ENCODE measurements at places on chromosomes 5 and 9.
A peak's percentile ranks its signal among the peaks of the same experiment; 100 is the strongest.

- DNase-seq: no peak
Observed at GRCh38 chr9:34374905-34375552, 1.7 kb downstream of the MYORG start.

DNA sequence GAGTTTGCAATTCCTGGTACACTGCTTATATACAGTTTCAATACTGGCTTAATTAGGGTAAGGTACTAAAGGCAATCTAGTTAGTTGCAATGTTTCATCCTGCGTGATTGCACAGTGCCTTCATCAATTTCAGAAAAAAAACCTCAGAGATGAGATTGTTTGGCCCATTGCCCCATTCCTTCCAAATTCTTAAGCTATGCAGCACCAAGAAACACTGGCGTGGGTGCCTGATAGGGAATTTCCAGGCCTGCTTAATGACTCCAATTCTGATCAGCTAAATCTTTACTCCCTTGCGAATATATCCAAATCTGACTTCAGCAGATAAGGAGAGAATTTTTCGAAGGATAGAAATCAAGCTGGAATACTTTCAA is 35.9 kb upstream of the GAS1 start:
- DNase-seq: no peak

GRCh38 chr5:98772415-98773213 is 849 bp upstream of the RGMB start:
- DNase-seq: peak; percentile 26

GRCh38 chr5:37628876-37629275 is 211.0 kb downstream of the GDNF start:
- DNase-seq: no peak

DNA sequence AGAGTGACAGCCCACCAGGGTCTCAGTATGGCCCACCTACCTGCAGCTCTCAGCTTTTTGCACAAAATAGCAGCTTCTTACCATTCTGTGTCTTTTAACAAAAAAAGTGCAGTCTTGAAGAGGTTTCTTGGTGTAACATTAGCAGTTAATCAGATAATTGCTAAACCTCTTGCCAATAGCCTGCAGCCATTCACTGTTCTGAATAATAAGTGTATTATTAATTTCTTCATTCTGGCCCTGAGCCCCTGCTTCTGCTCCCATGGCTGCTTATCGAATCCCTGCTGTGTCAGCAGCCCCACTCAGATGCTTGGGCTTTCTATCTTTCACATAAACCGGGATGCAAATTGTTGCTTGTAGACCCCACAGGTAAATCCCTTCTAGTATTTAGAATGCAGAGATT is 485.9 kb downstream of the CAAP1 start:
- no peak for DNase-seq

DNA sequence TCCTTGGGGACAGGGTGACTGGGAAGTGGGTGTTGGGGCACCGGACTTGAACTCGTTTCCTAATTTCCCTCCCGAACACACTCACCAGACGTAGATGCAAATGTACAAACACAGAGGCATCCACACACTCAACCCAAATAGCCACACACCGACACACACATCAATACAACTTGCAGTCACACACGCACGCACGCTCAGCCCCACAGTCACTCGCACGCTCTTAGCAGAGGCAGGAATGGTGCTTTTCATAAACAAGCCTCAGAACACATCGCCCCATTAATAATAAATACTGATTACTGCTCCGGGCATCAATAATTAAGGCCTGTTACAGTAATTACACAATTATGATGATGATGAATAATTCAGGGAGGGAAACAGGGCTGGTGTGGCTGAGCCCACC is 5.7 kb downstream of the BARHL1 start:
- DNase-seq: no peak

DNA sequence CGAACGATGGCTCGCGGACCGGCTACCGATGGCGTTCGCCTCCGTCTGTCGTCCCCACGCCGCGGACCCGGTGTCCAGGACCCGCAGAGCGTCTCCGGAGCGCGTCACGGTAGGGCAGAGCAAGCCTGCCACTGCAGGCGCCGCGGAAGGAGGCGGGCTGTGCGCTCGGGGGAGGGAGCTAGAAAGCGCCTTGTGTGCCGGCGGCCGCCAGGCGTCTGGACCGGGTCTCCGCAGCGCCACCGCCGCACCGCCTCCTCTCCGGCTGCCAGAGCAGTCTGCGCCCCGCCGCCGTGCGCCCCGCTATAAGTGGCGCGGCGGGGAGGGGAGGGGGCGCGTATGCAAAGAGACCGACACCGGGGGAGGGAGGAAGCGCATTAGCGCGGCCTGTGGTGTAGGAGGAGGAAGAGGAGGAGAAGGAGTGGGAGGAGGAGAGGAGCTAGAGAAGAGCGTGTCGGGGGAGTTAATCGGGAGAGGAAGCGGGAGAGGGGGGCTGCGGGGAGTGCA is at the start of gene ENC1:
TSS of gene ENC1 (minus strand) at position 279 of the 504 bp plus-strand sequence. CDS start 4,243 bp downstream, outside the sequence.
- DNase-seq: no peak

GRCh38 chr5:107470295-107470582 is 200.5 kb downstream of the EFNA5 start:
- no peak for DNase-seq

- no peak for DNase-seq
Observed at GRCh38 chr9:88680505-88681160, 145.7 kb downstream of the NXNL2 start.

DNA sequence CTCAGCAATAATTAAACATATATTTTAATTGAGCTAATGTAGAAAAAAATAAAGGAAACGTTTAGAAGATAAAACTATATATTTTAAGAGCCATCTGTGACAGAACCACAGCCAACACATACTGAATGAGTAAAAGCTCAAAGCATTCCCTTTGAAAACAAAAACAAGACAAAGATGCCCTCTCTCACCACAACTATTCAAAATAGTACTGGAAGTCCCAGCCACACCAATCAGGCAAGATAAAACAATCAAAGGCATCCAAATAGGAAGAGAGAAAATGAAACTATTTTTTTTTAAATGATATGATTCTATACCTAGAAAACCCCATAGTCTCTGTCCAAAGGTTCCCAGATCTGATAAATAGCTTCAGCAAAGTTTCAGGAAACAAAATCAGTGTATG is 262.0 kb downstream of the HTR1A start:
- no peak for DNase-seq

- DNase-seq: no peak
Observed at GRCh38 chr9:137277329-137278041, at the start of gene TOR4A. TSS of gene TOR4A (plus strand) at chr9:137277726. CDS start at chr9:137278690, 964 bp downstream.

GRCh38 chr5:147170603-147171002 is 64.2 kb upstream of the STK32A start:
- DNase-seq: no peak

DNA sequence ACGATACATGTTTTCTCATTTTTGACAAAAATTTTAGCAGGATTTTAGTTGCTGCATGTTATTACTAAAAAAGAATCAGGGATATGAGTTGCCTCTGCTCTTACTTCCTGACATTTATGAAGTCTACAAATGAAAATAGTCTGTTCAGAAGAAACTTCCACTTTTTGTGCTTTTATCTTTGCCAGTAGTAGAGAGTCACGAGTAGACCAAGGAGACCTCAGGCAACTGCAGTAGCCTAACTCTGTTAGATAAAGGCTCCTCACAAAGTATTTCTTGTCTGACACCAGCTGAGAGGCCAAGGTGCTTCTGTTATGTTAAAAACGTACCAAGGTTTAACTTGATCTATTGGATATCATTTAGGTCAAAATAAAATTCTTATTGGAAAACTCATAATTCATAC is 333.9 kb downstream of the NR2F1-AS1 start:
- DNase-seq: no peak

DNA sequence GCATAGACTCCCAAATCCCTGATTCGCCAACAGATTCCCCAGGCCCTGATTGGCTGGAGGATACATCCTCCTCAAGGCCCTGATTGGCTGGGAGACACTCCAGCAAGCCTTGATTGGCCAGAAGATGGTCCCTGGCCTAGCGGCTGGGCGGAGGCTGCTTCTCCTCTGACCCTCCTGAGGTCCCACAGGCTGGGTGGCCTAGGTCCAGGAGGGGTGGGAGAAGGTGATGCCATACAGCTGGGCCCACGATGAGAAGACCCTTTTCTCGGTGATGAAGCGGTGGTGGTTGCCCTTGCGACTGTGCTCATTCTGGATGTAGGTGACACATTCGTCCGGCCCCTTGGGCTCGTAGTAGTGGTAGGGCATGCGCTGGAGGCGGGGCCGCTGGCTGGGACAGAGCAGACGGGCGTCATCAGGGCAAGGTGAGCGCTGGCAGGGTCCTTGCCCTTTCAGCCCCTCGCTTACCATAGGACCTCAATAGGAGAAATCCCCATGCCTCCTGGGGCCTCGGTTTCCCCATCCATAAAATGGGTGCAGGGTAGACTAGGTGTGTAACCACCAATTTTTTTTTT is 9.0 kb upstream of the AK1 start:
- DNase-seq: no peak

DNA sequence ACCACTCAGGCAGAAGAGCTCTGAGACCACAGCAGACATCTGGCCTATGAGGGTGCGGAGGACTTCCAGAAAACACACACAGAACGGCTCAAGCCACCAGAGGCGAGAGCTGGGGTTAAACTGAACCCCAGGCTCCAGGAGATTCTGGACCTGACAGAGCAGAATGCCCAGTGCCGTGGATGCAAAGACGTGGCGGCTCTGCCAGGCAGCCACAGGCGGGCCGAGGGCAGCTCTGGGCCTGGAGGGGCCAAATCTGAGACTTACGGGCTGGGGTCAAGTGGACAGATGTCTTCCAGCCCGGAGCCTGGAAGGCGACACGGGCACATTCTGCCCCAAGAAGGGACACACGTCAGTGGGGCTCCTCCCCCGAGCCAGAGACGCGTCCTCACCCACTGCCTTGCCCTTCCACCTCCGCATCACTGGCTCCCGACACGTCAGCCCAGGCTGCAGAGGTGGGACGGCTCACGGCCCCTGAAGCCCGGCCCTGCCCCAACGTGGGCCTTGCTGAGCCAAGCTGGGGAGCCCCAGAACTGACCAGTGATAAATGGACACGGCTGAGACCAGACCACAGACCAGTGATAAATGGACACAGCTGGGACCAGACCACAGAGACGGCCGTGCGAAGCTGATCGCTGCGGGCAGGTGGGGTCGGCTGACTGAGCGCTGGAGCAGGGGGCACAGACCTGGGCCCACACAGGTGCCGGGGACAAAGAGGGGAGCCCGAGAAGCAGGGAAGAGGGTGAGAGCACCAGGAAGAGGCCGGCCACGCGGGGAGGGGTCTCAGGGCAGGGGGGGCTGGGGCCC is 40.9 kb upstream of the NSMF start:
- DNase-seq: no peak

DNA sequence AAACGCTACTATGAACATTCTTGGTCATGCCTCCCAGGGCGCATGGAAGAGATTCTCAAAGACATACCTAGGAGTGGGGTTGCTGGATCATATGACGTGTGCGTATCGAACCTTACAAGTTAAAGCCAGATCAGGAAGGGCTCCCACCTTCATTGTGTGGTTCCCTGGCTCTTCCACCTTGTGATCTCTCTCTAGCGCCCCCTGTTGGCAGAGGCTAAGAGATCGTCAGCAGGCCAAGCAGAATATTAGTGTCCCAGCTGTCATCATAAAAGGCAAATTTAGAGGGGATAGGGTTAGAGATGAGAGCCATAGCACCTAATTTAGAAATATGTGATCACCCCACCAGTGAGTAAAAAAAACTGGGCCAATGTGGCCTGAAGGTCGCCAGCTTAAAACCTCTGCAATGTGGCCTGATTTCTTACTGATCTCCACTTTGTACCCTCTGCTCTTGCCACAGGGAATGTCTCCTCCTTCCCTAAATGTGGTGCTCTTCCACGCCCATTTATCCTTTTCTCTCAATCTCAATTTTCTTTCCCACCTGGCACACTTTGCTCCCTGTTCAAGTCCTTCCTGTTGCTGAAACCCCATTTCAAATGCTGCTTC is 91.7 kb upstream of the SHB start:
- peak; percentile 5 for DNase-seq

GRCh38 chr9:128556276-128556675 is 3.9 kb downstream of the SPTAN1 start:
- no peak for DNase-seq

DNA sequence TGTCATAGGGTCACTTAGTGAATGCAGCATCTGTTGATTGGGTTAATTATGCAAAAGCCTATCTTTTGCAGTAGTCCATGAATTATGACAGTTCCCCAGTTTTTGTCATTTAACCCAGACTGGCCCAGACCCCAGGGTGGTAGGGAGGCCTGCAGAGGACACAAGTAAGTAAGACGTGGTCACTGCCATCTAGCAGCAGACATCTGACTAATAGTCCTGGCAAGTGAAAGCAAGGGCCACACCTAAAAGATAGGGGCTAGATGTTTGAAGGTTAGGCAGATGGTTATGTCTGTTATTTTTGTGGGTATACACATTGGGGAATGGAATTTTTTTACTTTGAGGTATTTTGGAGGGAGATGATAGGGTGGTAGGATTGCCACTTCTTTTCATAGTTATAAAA is 48.0 kb downstream of the RAB14 start:
- no peak for DNase-seq

GRCh38 chr5:150394131-150394530 is 18.6 kb downstream of the CD74 start:
- DNase-seq: no peak

- no peak for DNase-seq
Observed at GRCh38 chr5:117318528-117318927, 743.9 kb upstream of the SEMA6A start.

DNA sequence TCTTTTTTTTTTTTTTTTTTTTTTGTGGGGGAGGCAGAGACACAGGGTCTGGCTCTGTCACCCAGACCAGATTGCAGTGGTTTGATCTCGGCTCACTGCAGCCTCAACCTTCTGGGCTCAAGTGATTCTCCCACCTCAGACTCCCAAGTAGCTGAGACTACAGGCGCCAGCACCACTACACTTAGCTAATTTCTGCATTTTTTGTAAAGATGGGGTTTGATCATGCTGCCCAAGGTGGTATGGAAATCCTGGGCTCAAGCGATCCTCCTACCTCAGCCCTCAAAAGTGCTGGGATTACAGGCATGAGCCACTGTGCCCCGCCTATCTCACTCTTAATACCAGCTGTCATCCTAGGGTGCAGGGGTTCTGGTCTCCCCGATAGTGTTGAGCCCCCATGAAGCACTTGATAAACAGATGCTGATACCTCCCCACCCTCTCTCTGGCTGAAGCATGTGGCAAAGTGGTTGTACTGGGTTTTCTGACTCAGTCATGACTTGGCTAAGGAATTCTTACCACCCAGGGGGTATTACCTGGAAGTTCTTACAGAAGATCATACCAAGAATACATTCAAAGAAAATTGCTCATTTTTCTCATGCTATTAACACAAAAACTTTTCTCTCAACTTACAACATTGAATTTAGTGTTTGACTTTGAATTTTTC is 110.2 kb upstream of the DAPK1 start:
- DNase-seq: no peak

- no peak for DNase-seq
Observed at GRCh38 chr9:99544526-99544925, 277.2 kb upstream of the NR4A3 start.

DNA sequence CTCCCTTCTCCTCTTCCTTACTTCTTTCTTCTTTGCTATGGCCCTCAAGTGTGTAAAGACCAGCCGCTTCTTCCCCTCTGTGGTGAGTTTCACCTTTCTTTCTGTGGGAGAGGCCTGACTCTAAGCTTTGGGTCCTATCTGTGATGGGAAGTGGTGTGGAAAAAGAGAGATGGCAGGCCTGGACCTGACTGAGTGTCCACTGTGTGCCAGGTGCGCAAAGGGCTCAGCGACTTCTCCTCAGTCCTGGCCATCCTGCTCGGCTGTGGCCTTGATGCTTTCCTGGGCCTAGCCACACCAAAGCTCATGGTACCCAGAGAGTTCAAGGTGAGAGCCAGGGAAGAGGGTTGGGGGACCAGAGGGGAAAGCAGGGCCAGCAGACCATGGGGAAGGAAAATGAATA is 5.9 kb downstream of the SLC4A9 start:
- DNase-seq: no peak

- no peak for DNase-seq
Observed at GRCh38 chr9:88742483-88742882, 207.5 kb downstream of the NXNL2 start.
